ENCODE measurements at places on chromosomes 1 and 21.

DNA sequence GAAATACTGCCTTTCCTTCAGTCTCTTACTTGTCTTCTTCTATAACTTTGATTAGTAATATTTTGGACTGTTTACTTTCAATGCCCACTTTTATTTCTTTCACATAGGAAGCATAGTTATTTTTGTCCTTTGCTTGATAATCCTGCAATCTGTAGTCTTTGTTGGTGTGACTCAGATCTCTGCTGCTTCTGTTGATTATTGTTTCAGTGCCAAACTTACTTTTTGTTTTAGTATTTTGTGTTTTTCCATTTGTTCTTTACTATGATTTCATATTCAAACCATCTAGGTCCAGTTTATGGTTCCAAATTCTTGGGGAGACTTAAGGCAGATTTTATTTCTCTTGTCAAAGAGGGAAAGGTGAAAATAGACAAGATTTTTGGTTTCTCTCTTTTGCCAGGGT lies 399.9 kb downstream of the HLX start:
- DNase-seq = no peak

- peak; percentile 45 for DNase-seq
Observed at GRCh38 chr1:209527993-209528717, 55.4 kb upstream of the CAMK1G start.

DNA sequence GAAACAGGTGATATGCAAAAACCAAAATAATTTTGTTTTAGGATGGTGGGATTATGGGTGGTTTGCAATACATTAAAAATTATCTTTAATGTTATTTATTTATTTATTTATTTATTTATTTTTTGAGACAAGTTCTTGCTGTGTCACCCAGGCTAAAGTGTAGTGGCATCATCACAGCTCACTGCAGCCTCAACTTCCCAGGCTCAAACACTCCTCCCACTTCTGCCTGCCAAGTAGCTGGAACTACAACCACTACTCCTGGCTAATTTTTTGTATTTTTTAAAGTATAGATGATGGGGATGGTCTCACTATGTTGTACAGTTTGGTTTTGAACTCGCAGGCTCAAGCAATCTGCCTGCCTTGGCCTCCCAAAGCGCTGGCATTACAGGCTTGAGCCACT lies 6.5 kb upstream of the PYCR2 start:
- no peak for DNase-seq

DNA sequence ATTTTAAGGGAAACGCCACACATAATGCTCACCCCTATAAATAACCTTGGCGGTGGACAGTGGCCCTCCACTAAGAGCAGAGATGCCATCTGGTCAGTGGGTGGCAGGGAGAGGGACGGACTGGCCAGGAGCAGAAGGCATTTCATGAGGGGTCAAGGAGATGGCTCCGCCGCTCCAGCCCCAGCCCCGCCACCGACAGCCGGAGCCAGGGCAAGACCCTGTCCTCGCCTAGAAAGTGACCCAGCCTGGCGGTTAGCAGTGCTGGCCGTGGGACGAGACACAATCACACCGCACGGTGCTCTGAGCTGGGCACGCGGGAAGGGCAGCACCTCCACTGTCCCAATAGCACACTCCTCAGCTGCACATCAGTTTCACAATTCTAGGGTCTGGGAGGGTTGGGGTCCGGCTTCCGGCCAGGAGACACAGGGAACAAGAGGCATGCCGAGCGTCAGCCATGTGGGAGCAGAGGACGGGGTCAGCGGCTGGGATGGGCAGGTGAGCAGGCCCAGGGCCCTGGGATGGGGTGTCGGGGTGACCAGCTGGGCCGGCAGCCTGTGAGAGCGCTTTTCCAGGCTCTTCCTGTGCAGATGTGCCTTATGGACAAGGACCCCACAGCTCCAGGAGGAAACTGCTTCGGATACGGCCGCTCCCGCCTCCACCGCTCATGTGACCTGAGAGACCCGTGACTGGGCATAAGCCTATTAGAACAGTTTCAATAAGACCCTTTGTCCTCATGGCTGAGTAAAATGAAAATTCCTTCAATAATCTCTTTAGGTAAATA lies 5.7 kb downstream of the SLC19A1 start:
- no peak for DNase-seq

DNA sequence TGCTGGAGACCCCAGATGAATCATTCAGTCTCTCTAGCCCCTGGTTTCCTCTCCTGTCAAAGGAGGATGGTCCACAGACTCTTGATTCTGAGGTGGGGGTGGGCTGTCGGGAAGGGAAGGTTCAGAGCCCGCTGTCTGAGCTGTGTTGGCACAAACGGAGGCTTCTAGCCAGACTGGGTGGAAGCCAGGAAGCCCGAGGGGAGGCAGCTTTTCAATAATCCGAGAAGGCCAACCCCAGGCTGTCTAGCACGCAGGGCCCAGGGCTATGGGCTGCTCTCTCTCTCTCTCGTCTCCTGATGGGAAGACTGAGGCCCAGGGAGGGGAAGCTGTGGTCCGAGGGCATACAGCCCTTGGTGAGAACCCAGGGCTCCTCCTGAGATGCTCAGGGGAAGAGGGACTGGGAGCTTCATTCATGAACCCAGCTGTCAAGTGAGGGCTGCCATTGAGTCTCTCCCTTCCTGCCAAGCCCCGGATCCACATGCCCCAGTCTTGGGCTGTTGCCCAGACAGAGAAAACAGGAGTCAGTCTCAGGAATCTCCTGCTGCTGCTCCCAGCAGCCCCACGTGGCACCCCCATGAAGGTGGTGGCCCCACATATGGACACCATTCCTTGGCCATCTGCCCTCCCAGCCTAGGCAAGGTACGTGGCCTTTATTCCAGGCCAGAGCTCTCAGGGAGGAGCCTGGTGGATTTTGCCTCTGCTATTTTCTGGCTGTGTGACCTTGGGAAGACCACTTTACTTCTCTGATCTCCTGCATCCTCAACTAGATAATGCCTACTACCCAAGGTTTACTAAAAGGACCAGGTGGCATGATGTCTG lies 44.4 kb downstream of the RAP1GAP start:
- DNase-seq = peak; percentile 52

DNA sequence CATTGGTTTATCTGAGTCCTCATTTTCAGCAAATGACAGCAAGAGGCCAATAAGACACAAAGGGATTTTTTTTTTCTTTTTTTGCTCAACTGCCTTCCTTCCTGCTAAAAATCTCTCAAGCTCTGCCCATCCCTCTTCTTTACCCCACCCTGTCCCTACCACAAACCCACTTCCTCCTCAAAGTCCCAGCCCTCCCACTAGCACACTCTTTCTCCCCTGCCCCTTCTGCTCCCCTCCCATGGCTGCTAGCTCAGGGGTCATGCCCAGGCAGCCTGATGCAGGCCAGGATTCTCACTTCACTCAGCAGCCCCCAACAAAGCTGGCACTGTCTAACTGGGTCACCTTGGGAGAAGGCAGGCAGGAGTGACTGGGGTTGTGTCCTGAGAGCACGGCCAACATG lies 28.8 kb upstream of the PPP2R5A start:
- no peak for DNase-seq

DNA sequence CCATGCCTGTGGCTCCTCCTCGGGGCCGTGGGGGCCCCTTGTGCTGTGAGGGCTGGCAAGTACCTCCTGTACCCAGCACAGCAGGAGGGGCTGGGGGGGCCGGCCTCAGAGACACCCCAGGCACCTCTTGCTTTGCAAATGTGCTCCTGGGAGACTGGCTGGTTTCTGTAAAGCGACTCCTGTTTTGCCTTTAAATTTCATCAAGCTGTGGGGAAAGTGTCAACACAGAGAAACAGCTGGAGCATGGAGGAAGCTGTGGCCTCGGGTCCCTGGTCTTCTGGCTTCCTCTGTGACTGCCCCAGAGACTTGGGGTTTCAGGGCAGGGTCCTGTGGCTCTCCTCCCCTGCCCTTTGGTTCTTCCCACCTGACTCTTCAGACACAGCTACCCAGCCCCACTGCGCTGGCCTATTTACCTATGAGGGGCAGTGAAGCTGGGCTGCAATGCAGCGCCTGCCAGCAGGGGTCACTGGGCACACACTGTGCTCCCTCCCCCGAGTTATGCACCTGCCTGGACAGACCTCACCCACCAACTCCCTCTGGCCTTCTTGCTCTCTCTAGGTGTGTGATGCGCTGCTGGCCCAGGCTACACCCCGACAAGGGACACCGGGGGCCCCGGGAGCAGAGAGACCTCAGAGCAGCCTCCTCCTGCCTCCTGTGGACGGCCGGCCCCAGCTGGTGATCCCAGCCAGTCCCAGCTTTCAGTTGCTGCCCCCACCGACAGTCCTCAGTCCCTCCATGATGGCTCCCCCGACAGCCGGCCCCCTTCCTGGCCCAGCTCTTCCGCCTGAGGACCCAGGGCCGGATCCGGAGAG lies 17.6 kb upstream of the PEX10 start:
- no peak for DNase-seq

- no peak for DNase-seq
Observed at GRCh38 chr1:231035799-231036198, 4.3 kb downstream of the FAM89A start.

- DNase-seq = no peak
Observed at GRCh38 chr1:12469493-12469892, 148.5 kb downstream of the DHRS3 start.

DNA sequence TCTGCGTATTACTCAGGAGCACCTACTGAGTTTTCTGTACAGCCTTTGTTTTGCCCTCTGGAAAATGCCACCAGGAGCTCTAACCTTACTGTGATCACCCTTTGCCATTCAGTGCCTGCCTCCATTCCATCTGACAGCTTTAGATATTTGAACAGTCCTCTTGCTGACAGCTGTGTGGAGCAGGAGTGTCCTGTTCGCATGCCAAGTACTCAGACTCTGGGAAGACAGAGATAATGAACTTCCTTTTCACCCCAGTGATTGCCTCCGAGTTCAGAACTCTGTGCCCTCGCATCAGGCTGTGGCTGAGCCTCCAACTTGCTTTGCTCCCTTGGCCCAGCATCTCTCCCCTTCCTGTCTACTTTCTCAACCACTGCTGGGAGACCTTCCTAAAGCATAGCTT lies 74.0 kb downstream of the CACNA1E start:
- DNase-seq = no peak

GRCh38 chr1:92480200-92480812 lies 6.4 kb downstream of the GFI1 start:
- no peak for DNase-seq

- DNase-seq = peak; percentile 32
Observed at GRCh38 chr1:112172294-112172882, 182.9 kb upstream of the KCND3 start.

- no peak for DNase-seq
Observed at GRCh38 chr1:234709473-234710228, 99.7 kb upstream of the IRF2BP2 start.

DNA sequence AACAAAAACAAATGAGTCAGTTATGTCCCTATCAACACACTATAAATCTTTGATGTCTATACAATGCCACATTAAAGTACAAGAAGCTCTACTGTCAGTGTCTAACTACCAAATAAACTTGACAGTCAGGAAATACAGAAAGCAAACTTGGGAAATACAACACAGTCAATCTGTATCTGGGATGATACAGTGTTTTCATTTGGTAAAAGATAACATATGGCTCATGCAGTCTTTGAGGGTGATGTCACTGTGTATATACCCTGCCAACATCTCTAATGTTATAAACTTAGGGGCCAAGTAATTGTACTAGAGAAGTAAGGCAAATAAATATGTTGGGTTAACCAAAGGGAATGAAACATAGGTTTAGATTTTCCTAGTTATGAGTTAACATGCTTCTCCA lies 552.5 kb upstream of the ADAMTS5 start:
- DNase-seq = peak; percentile 88

GRCh38 chr1:143699115-143699514 lies 272.7 kb downstream of the FAM72C start:
- DNase-seq = no peak

- DNase-seq = no peak
Observed at GRCh38 chr21:34952701-34953100, 96.4 kb downstream of the RUNX1 start.

DNA sequence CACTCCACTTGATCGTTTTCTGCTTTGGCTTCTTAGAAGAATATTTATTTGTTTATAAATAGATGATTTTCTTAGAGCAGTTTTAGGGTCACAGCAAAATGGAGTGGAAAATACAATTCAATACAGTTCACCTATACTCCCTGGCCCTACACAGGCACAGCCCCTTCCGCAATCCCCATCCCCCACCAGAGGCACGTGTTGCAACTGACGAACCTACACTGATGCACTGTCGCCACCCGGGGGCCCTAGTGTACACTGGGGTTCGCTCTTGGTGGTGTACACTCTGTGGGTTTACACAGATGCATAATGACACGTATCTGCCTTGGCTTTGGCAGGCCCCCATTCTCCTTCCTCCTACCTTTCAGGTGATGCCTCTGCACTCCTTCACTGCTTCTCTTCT lies 8.0 kb downstream of the ECHDC2 start:
- no peak for DNase-seq

GRCh38 chr21:32597205-32597604 lies 11.9 kb upstream of the TCP10L start:
- DNase-seq = peak; percentile 79

DNA sequence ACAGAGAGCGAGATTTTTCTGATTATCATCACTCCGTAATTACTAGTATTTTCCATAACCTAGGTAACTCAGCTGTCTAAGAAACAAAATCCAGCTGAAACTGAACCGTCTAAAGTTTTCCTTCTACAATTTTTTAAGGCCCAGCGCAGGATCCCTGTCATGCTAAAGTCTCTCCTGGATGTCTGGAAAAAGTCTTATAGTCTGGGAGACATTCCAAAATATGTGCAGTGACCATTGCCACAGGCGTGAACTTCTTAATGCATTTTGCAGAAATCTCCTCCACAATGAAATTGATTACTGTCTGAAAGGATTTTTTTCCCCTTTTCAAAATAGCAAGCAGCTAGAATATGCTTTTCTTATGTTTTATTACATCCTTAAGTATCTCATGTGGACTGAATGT lies 209.3 kb upstream of the C1orf105 start:
- DNase-seq = peak; percentile 23

All from fibroblast of upper back skin (primary cell).